ENCODE measurements at places on chromosomes 1 and 21. TPM values are rescaled to one million over a fixed set of nuclear protein-coding genes. Genes with fewer than 3 reads are reported as not detected.

The TRIM46 gene
- 0.99 TPM for polyA plus RNA-seq

The GRIK1 gene
- polyA plus RNA-seq, result not detected

The SDC3 gene
- not detected for polyA plus RNA-seq

The LCE3D gene
- not detected for polyA plus RNA-seq

The URB2 gene
- 6.5 TPM for polyA plus RNA-seq

The KCNJ9 gene
- polyA plus RNA-seq, result not detected

The ZBTB8OS gene
- 76.7 TPM for polyA plus RNA-seq

The HORMAD1 gene
- polyA plus RNA-seq, result not detected

DNA sequence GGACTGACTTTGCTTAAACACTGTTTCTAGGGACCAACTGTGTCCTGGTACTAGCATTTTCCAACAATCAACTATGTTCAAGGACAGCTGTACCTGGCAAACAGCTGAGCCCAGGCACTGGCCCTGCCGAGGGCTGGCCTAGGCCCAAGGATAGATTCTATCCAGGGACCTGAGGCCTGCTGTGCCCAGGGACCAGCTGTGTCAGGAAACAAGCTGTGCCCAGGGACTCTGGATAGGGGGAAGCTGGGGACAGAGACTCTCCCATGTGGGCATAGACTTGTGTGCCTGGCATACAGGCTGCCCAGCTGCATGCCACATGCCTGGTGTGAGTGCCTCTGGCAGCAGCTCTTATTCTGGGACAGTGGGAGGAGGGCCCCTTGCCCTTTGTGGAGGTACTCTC lies 38.1 kb upstream of the POU3F1 start:
- DNase-seq, result no peak

- no peak for DNase-seq
Measured at GRCh38 chr21:44487831-44488230, 32.5 kb downstream of the LRRC3 start.

DNA sequence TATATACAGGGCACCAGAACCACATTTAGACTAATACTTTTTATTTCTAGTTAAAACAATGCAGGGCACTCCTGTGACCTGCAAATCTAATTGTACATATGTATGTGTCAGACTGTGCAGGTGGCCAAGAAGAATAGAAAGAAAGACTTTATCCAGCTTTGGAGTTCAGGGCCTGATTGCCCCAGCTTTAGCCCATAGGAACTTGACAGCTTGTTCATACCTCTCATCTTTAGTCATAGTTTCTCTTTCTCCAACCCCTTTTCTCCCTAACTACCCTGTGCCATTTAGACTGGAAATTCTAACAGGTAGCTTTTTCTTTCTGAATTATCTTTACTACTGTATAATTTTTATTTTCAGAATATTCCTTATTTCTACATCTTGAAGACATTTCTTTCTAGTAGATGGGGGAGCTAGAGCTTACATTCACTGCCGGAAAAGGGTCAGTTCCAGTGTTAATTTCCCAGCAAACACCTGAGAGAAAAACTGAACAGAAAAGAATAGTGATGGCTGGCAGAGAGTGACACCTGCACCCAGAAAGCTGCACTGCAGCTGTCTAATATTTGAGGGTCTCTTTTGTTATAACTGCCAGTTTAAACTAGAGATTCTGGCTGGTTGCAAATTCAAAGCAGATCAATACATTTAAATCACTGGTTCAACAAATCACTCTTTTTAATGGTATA lies 8.4 kb downstream of the YBX1 start:
- no peak for DNase-seq

DNA sequence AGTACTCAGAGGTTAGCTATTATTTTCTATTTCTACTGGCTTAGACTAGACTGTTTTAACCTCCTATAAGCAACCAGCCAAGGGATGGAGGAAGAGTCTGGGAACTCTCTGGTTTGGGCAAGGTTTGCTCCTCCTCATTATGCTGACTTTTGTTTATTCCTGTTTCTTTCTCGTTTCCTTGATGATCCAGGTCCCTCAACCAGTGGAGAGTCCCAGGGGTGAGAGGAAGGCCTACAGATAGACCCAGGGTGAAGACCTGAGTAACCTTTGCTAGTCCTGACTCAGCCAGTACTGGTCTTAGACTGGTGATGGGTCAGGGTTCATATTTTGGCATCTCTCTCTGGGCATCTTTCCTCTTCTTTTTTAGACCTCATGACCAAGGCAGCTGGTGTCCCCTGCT lies 5.4 kb downstream of the TUFT1 start:
- DNase-seq, result no peak

DNA sequence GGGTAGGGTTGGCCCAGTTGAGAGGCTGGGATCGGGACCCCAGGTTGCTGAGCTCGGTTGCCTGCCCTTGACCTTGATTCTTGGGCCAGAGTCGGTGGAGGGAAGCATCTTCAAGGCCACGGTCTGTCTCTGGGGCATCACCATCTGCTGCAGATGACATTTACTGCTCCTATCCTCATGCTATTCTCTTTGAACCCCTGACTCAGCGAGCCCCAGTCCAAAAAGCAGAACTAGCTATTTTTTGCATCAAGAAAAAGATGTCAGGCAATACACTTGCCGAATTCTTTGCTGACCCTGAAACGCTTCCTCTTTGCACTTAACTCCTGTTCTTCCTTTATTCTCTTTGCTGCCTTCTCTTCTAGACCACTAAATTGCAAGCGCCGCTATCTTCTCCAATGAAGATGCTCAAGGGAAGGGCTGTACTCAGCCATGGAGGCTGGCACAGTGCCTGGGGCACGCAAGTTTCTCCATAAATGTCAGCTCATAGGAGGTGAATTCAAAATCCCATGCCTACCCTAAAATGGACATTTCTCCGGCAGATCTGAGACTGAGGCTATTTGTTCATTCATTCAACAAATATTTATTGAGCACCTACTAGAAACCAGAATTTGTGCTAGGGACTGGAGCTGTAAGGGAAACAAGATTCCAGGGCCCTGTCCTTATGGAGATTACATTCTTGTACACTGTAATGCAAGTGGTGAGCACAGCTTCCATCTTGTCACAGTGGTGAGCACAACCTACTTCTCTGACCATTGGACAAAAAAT lies 20.5 kb upstream of the CAPZB start:
- DNase-seq, result no peak

DNA sequence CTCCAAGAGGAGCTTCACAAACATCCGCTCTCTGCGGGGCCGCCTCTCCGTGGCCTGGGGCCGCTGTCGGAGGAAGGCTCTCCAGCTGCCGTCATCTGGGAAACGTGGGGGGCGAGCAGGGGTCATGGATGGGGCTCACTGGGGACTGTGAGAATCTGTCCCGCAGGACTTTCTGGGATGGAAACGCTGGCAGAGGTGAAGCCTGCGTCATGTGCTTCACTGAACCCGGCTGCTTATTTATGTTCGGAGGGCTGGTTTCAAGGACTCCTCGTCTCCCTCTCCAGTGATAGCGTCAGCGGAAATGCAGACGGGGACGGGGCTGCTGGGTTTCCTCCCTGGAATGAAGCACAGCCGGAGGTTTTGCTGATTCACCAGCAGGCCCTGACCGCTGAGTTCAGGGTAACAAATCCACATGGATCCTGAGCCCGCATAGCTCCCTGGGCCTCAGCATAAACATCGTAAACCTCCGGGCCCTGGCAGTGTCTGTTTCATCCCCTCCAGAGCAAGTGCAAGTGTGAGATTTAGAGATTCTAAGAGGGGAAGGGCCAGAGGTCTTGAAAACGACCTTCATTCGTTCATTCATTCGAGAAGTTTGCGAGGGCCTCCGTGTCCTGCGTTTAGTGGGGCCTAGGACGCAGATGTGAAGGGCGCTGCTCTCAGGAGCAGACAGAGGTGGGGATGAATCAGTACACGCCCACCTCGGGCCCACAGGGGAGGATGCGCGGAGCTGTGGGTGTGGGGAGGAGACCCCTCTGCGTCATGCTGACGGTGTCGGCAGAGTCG lies 7.0 kb upstream of the POFUT2 start:
- no peak for DNase-seq

DNA sequence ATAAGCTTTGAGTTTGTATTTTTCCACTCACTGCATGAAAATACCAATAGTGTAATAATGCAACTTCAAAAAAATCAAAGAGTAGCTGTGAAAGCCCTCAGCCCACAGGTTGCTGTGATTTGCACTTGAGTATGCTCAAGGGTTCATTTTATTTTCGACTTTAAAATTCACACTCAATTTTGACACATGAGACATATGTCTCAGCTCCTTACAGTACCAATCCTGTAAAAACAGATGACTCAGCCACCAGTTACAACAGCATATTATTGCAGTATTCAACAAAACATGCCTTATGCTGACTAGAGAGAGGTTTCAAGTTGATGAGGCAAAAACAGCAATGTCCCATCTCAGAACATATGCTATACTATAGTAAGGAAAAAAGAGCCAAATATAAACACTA lies 66.1 kb downstream of the CYYR1 start:
- no peak for DNase-seq

DNA sequence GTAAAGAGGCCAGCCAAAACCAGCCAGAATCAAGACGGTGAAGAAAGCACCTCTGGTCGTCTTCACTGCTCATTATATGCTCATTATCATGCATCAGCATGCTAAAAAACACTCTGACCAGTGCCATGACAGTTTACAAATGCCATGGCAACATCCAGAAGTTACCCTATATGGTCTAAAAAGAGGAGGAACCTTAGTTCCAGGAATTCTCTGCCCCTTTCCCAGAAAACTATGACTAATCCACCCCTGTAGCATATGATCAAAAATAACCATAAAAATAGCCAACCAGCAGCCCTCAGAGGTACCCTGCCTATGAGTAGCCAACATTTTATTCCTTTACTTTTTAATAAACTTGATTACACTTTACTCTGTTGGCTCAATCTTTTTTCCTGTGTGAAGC lies 34.2 kb upstream of the PBX1 start:
- DNase-seq, result no peak

- DNase-seq, result no peak
Measured at GRCh38 chr1:67013573-67013972, 40.4 kb downstream of the SLC35D1 start.

- no peak for DNase-seq
Measured at GRCh38 chr1:112357467-112357866, 38.5 kb upstream of the CTTNBP2NL start.

GRCh38 chr1:55128418-55128995 lies 86.7 kb downstream of the USP24 start:
- DNase-seq, result no peak

DNA sequence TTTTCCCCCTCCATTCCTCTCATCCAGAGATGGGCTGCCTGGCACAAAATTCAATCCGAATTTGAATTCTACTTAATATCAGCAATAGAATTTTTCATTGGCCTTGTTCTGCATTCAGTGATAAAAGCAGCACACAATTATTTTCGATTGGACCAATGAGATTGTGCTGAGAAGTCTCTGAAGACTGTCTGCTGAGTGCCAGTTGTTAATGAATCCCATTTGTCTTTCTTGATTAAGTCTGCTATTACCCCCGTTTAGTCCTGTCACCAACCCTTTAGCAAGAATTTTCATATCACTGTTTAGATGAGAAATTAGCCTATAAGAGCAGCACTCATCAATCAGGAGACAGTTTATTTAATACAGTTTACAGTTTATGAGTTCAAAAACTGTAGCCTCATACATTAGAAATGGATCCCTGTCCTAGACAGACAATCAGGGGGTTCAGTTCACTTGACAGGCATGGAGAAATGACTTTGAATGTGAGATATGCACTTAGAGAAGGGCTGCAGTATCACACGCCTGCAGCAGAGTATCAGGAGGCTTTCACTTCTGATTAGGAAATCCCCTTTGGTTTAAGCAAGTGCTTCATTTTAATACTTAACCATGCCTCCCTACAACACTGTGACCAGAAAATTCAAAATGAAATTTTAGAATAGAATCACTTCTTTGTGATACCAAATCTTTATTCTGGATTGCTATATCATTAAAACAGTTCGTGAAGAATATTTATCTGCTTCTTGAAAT lies 304.7 kb upstream of the PTBP2 start:
- no peak for DNase-seq

DNA sequence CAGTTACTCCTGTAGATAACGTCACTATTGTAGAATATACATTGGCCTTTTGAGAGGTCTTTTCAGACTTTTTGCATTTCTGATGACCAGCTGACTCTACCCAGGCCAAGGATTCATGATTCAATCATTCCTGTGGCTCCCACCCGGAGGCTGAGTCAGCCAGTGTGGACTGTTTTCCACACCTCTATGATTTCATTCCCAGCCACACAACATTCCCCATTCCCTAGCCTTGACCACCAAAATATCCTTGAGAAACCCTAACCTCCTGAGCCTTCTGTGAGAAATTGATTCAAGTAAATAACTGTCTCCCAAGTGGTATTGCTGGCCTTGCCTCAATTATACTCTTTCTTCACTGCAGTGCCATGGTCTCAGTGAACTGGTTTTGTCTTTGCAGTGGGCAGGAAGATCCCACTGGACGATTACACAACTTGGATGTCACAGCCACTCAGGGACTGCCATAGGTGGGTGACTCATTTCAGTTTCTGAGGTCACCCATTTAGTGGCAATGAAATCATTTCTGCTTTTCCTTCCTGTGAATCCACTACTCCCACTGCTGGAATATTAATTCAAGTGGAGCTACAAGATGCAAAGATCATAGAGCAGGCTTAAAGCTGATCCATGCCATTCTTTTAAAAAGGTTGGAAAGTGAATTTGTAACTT lies 518.6 kb upstream of the ZP4 start:
- DNase-seq, result no peak

GRCh38 chr1:41568204-41568603 lies 83.7 kb upstream of the EDN2 start:
- DNase-seq, result no peak

DNA sequence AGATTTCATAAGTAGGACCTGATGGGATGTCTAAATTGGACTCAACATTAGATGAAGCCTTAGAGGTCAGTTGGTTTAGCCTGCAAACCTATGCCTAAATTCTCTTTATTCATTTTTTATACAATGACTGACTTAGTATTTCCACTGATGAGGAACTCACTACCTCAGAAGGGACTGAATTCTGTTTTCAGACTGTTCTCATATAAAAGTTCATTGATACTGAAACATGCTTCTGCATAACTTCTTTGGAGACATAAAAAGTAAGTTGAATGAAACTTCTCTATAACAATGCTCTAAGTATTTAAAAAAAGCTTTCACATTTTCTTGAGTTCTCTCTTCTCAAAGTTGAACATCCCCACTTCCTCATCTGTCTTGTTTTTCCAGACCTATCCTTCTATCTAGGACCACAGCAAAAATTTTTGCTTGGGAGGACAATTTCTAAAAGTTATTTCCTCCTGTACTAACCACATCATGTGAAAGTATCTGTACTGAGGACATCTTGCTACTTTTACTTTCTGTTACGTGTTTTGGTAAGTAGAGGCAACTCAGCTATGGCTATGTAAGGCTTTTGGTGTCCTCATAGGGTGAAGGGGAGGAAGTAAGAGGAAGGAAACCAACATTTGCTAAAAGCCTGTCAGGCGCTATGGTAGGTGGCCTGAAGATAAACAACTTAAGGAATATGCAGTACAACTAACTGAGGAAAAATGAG lies 64.1 kb downstream of the USP24 start:
- peak; percentile 22 for DNase-seq

- DNase-seq, result no peak
Measured at GRCh38 chr1:78318011-78318410, 172.8 kb upstream of the PTGFR start.

GRCh38 chr1:231419147-231419546 lies 2.9 kb downstream of the EGLN1 start:
- DNase-seq, result no peak
